Activated CD8-positive, alpha-beta memory T cell treated with anti-CD3 and anti-CD28 coated beads for 1 hour (primary cell): ENCODE measurements at places on chromosomes 13 and 19.

DNA sequence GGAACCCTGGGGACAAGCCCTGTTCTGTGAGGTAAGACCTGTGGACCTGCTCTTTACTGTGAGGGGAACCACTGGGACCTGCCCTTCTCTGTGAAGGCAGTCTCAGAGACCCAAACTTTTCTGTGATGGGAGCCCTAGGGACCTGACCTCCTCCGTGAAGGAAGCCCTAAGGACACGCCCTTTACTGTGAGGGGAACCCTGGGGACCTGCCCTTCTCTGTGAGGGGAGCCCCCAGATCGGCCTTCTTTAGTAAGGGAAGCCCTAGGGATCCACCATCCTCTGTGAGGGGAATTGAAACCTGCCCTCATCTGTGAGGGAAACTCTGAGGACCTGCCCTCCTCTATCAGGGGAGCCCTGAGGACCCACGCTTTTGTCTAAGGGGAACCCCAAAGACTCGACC, 343.5 kb downstream of the UQCRFS1 start:
- no peak for DNase-seq

DNA sequence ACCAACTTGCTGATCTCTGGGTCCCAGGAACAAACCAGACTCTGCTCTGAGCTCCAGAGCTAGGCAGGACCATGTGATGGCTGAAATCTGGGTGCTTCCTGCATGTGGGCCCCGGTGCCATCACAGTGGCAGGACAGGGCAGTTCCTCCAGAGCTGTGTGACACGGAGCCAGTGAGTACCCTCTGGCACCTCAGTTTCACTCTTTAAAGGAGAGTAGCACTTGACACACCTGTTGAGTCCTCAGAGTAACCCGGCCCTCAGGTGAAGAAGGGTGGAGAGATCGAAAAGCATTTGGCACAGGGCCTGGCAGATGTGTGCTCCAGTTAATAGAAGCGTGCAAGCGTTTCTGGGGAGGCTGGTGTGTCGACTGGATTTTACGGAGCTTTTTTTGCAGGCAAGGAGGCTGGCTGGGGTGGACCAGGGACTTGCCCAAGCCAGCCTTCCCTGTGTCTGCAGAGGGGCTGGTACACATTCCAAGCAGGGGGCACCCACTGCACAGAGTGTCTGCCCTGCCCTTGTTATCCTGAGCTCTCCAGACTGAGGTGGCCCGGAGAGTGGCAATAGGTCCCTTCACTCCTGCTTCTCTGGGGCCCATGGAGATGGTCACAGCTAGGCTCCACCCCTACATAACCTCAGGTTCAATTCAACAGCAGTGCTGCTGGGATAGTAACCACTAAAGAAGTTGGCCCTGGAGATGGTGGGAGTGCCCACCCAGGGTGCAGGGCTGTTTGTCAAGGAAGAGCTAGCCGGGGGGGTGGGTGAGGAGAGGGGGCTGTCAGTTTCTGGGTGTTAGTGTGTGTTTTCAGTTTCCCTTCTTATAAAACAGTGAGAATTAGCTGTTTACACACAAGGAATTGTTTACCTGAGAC, 8.3 kb downstream of the RPS19 start:
- no peak for DNase-seq

- DNase-seq = no peak
These were observed 2.4 kb downstream of the COX7A1 start for GRCh38 chr19:36149673-36150406.

GRCh38 chr13:55761986-55762385, 1378.7 kb upstream of the PRR20A start:
- no peak for DNase-seq

GRCh38 chr13:93670866-93671265, 444.3 kb downstream of the GPC6 start:
- no peak for DNase-seq

DNA sequence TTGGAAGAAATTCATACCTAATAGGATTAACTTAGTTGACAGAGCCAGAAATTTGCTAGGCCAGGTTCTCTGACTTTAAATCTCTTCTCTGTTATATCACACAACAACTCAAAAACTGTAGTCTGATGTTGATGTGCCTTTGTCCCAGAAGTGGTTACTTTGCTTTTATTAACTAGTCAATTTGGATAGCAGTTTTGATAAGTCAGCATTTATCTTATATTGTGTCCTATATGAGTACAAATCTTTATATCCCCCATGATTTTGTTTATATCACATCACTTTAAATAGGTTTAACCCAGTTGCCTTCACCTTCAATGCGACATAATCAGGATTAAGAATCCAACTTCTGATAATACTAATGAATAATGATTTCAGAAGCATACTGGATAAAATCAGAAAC, 459.3 kb downstream of the GPC6 start:
- no peak for DNase-seq

DNA sequence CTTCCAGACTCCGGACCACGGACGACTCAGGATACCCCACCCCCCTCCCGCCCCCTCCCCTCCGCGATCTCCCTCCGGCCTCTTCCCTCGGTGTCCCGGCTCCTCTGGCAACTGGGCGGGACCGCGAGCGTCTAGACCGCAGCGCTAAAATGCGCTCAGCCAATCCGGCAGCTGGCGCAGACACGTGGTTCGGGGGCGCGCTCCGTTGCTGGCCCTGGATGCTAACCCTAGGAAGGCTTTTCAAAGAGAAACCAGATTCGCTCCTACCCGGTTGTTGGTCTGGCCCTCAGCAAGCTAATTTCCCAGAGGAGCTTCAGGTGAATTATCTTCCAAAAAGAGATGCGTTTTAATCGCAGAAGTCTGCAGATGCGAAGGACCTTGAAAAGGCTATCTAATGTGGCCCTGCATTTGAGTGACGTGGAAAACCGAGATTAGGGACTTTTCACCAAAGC, at the start of gene DZIP1:
Gene DZIP1 (minus strand): TSS at position 106 of the 452 bp plus-strand sequence. CDS start 2,677 bp downstream, outside the sequence.
- no peak for DNase-seq

DNA sequence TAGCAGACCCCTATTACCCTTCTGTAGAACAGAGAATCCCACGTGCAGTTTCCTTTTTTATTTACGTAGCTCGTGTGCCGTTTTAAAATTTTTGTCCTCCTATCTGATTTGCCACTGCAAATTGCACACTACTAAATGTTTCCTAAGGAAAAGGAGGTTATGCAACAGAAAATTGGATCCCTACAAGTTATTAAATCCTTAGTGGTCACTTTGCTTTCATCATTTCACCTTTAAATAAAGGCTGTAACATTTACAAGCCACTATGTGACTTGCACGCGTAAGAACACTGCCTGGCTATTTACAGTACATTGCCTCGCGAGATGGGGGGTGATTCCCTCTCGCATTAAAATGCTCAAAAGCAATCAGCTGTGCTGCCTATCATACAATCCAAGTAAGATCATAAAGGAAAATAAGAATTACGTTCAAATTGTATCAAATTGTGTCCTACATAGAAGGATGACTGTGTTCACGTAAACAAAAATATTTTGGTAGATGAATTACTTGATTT, 525.6 kb downstream of the SUCLA2 start:
- DNase-seq = no peak

- no peak for DNase-seq
These were observed 65.8 kb upstream of the SERP2 start for GRCh38 chr13:44307844-44308243.

GRCh38 chr19:45592366-45592765, 7.8 kb upstream of the OPA3 start:
- DNase-seq = no peak

DNA sequence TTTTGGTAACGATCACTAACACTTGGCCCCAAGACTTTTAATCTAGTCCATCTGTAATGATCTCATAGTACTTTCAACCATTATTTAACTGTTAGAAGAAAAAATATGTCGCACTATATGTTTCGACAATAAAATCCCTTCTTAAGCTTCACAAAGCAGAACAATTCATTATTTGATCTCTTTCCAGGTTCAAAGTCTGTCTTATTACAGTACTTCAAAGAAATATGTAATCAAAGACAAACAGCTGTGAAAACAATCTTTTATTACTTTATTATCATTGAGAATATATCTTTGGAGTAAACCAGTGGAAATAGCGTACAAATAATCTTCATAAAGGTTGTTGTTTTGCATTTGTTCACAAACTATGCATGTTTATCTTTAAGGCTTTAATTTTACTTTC, 93.5 kb downstream of the DACH1 start:
- no peak for DNase-seq

DNA sequence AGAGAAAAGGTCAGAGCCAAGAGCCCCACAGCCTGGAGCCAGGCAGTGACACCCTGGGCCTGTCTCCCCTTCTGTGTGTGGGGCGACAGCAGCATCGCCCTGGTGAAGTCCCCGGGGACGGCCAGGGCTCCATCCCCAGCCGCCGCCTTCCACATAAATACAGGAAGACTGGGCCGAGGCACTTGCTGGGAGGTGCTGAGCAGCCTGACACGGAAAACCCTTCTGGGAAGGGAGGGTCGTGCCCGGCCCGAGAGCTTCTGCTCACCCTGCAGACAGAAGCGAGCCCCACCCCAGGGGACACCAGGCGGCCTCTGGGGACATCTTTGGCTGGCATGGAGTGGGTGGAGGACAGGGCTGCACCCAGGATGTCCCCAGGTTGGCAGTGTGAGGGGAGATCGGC, 5.1 kb downstream of the FGF22 start:
- no peak for DNase-seq

DNA sequence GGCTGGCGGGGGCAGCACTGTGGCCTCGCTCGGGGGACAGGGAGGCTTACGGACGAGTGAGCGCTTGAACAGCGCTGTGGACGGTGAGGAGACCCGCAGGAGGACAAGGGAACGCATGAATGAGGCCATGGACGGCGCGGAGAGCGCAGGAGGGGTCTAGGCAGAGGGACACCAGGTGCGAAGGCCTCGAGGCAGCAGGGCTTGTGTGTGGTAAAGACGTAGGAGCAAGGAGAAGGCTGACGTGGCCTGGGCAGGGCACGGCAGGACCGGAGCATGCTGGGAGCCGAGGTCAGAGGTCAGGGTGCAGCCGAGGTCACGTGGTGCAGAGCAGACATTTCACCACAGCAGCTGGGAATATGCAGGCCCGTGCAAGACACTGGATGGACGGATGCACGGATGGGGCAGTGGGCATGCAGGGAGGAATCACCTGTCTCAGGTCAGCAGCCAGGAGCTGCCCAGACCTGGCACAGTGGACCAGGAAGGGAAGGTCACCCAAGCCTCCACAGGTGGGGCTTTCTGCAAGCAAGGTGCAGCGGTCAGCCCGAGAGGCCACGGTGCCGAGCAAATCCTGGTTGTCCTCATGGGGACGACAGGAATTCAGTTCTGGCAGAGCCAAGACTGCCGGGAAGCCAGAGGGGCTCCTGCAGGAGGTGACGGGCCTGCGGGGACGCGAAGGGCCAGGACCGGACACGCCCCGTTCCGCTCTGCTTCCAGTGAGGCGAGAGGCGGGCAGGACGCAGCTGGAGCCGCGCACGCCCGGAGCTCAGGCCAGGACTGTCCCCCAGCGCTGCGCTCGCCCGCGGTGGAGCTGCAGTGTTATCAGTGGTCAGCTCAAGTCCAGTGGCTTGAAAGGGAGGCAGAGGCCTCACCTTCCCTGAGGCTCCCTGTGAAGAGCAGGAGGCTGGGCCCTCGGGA, 72.2 kb downstream of the RASA3 start:
- no peak for DNase-seq

DNA sequence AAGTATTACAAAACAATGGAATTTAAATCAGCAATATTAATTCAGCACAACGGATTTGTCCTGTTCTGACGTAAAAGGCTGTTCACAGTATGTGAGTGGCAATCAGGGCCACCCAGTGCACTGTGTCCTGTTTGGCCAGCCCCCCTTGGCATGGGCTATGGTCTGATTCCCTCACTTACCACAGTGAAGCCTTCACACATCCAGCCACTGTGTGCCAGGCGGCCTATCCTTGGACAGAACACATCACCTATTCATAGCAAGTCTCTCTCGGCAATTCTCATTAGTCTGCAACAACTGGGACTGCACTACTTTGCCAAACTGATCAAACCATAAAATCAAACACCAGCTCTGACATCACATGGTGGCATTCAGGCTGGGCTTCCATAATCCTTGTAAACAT, 221.5 kb upstream of the TSHZ3 start:
- no peak for DNase-seq

GRCh38 chr13:108957369-108958012, 328.1 kb downstream of the MYO16 start:
- no peak for DNase-seq

- no peak for DNase-seq
These were observed 144.1 kb downstream of the DPF1 start for GRCh38 chr19:38079926-38080380.

DNA sequence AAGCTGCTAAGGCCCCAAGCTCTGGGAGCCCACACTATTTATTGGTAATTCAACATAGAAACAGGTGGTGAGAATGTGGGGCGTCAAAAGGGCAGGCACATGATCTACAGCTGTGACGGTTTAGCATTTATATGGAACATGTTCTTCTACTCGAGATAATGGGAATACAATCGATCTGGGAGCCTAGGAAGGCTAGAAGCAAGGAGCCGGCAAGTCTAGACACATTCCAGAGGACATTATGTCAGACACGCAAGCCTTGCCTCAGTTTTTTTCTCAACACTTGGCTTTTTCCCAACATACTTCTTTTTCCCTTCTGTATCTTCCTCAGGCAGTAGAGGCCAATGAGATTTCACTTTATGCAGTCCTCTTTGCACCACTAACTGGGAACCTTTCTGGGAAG, 315.7 kb upstream of the SLITRK5 start:
- no peak for DNase-seq

DNA sequence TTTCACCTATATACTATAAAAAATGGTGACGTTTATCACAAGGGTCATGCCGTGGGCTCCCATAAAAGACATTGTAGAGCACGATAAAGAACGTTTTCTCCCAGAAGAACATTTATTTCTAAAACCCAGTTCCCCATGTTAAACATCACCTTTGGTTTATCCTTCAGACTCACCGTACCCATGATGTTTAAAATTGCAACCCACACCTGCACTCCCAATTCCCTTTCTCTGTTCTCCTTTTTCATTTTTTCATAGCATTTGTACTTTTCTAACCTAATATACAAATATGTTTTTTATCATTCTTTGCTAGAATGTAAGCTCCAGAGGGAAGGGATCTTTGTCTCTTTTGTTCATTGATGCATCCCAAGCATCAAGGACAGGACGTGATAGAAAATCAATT, 2.0 kb downstream of the RCBTB2 start:
- no peak for DNase-seq

- DNase-seq = no peak
These were observed 903.1 kb downstream of the SLITRK6 start for GRCh38 chr13:84896128-84896527.

GRCh38 chr19:58569943-58570670, 3.0 kb downstream of the MZF1 start:
- DNase-seq = no peak

DNA sequence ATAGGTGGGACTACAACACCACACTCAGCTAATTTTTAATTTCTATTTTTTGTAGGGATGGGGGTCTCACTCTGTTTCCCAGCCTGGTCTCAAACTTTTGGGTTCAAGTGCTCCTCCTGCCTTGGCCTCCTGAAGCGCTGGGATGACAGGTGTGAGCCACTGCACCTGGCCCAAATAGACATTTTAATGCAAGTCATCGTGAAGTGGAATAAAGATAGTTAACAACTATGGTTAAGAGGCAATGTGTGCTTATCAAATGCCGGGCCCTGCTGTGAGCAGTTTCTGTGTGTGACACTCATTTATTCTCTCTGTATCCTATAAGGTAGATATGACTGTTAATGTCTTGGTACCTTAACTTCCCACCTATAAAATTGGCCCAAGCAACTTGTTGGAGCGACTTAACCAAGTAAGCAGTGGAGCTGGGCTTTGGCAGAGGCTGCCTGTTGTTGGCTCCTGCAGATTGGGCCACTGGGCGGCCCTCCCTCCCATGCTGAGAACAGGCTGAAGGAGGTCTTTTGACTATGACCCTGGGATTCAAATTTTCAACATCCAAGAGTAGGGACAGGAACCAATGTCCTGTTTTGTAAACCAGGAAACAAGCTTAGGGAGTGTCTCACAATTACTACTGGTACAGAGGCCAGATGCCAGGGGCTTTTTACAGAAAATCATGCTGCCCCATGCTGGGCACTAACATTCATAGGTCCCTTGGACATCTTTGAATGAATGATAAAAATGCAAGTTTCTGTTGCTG, 450.7 kb downstream of the TSHZ3 start:
- no peak for DNase-seq
